ENCODE measurements at places on chromosomes 6 and 20.

GRCh38 chr20:62708591-62709536 is at the start of gene NTSR1:
NTSR1 (plus strand) TSS chr20:62708836; CDS start chr20:62709208, 372 bp downstream.
- no peak for DNase-seq

- DNase-seq: no peak
These were observed 605.1 kb upstream of the ID4 start for GRCh38 chr6:19231878-19232561.

DNA sequence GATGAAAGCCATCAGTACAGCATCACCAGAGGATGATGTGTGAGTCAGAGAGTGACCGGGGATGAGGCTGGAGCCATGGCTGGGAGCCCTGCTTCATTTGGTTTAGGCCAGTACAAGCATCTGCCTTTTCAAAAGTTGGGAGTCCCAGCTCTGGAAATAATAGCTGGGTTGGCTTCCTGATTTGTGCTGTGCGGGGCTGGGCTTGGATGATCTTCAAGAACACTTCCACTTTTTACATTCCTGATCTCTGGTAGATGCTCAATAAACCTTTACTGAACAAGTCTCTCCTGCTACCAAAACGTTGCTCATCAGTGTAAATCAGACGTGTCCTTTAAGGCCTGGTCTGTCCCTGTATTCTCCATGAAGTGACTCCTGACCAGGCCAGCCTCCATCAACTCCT is 44.1 kb upstream of the ADGRF4 start:
- no peak for DNase-seq

DNA sequence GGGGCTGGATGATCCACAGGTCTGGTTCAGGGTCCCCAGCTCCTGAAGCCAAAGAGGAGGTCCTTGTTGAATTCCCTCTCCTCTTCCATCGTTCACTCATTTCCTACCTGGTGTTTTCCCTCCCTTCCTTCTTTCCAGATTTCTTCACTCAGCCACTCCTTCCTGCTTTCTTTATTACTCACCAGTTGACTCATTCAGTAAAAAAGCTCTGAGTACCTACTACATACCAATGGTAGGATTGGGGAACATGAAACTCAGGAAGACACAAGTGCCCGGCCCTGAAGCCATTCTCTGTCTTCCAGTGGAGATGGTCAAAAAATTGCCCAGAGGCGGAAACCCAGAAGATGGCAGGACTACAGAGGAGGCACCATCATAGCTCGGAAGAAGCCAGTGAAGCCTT is 11.9 kb upstream of the NSFL1C start:
- DNase-seq: peak; percentile 60

DNA sequence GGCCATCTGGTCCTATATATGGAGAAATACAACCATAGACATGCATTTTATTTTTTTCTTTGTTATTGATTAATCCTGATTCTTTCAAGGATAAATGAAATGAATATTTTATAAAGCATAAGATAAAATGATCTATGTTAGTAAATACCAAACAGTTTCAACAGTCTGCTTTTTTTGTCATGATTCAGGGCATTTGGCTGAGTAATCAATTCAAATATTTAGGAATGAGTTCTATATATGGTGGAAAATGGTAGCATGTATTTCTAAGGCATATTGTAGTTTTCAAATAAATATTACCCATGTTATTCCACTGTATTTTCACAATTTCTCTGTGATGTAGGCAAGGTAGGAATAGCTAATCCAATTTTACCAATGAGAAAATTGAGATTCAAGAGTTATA is 287.5 kb upstream of the FKBP1C start:
- DNase-seq: no peak

DNA sequence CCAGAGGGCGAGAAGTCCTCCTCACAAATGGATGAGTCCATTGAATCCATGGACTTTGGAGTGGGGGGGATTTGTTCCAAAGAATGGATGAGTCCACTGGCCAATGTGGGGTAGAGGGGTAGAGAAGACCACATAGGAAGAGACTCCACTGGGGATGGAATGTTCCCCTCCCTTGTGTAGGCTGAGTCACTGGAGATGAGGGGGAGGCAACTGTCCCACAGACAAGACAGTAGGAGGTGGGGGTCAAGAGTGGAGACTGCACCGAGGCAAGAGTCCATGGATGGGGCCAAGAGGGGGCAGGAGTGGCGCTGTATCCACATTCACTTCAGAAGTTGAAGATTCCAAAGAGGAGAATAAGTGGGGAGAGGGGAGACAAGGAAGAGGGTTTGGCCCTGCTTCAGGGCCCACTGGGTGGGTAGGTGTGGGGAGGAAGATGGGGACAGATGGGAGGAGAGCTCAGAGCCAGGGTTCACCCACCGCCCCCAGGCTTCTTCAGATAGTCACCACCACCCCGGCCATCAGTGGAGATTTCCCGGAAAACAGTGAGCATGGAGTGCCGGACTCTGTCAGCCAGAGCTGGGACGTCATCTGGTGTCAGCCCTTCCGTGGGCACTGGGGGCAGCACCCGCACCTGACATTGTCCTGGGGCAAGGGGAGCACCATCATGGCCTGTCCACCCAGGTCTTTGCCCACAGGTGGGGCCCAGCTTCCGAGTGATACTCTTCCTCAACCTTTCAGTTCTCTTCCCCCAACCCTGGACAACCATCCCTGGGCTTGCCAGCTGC is 4.6 kb downstream of the EGFL8 start:
- DNase-seq: no peak

Measured in CD14-positive monocyte (primary cell).